Activated naive CD4-positive, alpha-beta T cell treated with Interleukin-2 at 50 U/mL for 16 hours (primary cell): ENCODE measurements at places on chromosomes 6 and 20.

- DNase-seq, result no peak
These were observed 143.1 kb downstream of the EDN3 start for GRCh38 chr20:59443550-59443949.

- no peak for DNase-seq
These were observed 85.1 kb upstream of the JARID2 start for GRCh38 chr6:15160812-15161211.

- DNase-seq, result no peak
These were observed 168.5 kb upstream of the SIM1 start for GRCh38 chr6:100633096-100633777.

DNA sequence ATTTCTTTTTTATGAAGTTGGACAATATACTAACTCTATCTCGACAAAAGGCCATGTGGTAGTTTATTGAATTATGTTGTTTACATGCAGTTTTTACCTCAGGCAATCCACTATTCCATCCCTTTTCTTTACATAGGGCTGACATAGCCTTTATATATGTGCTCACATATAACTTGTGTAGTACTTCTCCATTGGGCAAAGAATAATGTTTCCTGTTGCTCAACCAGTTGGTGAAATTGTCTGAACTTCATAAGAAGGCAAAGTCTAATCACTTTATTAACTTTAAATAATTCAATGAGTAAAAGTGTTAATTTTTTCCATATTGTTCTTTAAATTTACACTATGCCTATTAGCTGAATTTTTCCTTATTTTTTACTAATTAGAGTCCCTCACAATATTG, 1272.1 kb downstream of the EPHA7 start:
- DNase-seq, result no peak

GRCh38 chr20:7571521-7572055, 368.7 kb downstream of the HAO1 start:
- no peak for DNase-seq

- no peak for DNase-seq
These were observed 201.4 kb downstream of the TMEM242 start for GRCh38 chr6:157121897-157122296.

DNA sequence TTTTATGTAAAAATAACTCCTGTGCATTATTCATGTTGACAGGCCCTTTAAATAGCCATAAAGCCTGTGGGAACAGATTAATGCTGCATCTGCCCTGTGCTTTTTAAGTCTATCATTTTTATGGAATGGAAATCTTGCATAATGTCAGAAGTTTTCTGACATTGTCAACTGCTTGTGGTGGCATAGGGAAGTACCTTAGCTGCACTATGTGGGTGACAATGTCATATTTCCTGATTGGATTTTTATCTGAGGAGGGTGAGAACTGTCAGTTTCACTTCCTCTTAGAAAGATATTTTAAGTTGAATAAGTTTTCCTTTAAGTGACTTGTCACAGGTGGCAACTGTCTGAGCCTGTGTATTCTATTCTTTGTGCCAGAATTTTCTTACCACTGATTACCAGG, 267.9 kb downstream of the PLCB1 start:
- no peak for DNase-seq

DNA sequence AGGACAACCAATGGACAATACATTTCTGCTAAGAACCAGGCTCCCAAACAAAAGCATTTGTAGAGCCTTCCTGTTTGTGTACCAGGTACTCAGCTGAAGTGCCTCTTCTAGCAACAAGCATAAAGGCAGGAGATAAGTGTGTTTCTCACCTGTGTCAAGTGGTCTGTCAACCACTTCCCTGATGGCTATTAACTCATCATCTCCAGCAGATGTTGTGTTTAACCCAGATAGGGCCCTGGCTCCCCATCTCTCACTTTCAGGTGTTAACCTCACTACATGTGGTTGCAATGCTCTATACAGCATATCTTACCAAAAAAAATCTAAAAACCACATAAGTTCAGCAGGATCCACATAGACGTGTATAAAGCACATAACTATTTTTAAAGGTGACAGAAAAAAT, 9.6 kb upstream of the IL17A start:
- DNase-seq, result no peak

- DNase-seq, result no peak
These were observed 3.8 kb upstream of the PDYN start for GRCh38 chr20:1997483-1998192.

DNA sequence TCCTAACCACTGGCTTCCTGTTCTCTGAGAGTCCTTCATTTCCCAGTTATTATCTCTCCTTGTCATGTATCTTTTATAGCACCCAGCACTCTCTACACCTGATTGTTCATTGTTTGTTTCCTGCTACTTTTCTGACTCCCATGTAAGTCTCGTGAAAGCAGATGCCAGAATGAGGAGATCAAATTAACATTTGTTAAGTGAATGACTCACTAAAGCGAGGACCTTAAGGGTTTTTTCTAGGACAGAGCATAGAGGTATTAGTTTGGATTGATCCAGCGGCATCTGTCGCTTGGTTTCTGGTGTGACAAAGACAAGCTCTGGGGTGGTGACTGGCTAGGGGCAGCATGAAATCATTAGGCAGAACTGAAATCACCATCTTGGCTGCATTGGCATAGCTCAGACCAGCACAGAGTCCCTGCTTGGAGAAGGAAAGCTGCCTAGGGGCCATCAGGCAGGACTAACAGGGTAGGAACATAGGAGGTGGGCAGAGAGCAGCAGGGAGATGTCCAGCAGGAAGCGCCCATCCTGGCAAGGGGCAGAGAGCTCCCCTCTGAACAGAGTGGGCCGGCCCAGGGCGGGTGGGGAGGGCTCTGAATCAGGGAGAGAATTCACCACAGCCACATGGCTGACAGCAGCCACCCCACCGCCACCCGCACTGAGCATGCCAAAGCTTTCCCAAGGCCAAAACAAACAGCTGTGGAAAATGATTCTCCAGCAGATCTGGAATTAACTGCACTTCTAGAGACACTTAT, 97.1 kb upstream of the CEP85L start:
- no peak for DNase-seq

DNA sequence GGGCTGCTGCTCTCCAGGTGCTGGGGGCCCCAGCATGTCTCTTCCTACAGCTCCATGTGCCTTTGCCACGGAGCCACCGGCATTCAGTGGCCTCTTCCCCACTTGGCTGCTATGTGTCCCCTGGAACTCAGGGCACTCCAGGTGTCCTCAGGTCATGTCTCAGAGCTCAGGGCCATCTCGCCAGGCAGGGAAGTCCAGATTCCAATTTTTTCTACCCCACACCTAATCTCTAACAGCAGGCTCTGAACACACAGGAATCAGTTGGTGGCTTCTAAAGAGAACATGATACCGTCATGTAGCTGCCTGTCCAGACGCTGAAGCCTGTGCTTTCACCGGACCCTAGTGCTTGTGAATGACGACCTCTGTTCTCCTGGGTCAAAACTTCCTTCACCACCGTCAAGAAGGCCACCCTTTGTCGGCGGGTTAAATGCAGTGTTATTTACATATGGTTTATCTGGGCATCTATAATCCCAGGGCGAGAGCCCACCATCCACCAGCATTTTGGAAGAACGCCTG, 4.2 kb upstream of the SLCO4A1 start:
- no peak for DNase-seq

DNA sequence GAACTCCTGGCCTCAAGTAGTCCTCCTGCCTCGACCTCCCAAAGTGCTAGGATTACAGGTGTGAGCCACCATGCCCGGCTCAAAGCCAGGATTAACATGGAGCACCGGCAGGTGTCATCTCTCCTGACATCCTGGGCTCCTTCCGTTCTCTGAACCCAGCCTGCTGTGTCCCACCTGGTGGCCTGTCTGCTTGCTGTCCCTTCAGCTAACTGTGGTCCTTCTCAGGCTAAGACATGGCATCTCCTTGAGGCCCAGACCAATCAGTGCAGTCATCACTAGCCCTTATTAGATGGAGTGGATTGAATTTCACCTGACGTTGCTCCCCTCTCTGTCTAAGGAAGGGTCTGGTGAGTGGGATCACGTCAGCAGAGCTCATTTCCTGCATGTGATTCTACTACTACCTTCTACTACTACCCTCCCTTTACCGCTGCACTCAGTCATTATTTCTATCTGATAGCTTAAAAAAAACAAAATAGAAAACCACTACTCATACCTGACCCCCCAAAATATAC, 28.0 kb upstream of the SYNJ2 start:
- no peak for DNase-seq

DNA sequence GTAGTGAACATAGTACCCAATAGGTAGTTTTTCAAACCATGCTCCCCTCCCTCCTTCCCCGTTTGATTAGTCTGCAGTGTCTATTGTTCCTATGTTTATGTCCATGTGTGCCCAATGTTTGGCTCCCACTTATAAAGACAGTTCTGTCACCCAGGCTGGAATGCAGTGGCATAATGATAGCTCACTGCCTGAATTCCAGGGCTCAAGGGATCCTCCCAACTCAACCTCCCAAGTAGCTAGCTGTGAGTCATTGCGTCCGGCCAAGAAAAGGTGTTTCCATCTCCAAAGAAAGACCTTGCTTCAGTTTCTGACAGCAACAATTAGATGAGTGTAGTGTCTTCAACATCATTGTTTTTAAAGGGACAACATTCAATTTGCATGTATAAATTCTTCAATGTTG, 131.1 kb upstream of the CEP162 start:
- DNase-seq, result no peak

DNA sequence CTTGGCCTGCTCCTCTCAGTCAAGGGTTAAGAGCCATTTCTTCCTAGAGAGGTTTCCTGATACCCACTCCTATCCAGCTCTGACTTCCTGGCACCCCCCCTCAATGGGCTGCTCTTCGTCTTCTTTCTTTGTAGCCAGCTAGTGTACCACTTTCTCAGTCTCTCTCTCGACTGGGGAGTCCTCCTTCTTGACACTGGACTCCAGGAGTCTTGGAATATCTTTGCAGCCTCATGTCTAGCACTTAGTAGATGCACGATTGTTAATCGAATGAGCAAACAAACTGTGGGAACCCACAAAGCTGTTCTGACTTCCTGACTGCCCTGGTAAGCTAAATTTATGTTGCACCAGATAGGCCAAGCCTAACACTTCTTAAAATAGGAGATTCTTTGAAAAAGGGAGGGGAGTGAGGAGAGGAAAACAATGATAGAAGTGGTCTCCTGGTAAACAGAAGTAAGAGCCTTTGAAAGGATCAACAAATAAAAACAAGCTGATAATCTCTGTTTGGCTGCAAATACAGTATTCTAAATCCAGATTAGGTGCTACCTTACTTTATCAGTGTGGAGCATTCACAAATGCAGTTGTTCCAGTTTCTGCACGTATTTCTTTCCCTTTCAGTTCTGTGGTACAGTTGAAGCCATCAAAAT, 160.1 kb upstream of the CITED2 start:
- DNase-seq, result no peak

DNA sequence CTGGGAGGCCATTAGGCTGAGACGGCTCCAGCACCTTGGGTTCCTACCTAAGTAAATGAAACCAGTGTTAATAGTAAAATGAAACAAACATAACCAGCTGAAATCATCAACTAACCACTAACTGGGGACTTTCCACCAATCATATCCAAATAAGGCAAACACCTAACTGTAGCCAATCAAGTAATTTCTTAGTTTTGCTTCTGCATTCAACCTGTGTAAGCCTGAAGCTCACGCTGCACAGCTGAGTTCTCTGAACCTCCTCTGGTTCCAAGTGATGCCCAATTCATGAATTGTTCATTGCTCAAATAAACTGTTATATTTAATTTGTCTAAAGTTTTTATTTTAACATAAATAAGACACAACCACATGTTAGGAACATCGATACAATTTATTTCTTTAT, 22.5 kb downstream of the KLHL32 start:
- no peak for DNase-seq

DNA sequence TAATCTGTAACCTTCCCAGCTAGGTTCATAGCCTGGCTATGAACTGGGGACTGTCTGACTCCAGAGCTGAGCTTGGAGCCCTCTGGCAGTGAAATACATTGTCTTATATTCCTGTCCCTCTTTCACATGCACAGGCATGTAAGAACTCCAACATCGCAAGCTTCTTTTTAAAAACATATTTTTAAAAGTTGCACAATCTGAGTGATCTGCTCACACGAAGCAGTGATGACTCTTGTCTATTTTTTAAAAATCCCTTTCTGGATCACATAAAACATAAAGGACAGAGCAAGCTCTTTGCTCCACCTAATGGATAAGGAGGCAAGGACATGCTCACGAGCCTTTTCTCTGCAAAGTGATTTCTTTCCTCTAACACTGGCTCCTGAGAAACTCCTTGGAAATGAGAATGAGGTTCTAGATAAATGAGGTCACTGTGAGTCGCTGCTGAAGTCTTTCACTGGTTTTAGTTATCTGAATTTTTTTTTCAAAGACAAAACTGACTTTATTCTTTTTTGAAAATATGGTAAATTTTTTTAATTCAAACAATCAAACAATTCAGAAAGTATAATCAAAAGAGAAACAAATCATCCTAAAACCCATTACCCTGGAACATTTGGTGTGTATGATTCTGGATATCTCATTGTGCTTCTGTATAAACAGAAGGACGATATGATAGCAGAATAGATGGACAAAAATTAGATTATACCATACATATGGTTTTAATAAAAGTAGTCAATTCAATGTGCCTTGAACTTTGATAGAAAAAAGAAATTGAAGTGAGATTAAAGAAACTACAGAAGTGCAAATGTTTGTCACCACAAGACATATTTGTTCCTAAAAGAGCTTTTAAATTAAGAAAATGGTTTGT, 30.8 kb downstream of the IL20RA start:
- DNase-seq, result no peak
